ENCODE measurements at places on chromosomes 7 and 10. TPM values are rescaled to one million over a fixed set of nuclear protein-coding genes. Genes with fewer than 3 reads are reported as not detected.

DNA sequence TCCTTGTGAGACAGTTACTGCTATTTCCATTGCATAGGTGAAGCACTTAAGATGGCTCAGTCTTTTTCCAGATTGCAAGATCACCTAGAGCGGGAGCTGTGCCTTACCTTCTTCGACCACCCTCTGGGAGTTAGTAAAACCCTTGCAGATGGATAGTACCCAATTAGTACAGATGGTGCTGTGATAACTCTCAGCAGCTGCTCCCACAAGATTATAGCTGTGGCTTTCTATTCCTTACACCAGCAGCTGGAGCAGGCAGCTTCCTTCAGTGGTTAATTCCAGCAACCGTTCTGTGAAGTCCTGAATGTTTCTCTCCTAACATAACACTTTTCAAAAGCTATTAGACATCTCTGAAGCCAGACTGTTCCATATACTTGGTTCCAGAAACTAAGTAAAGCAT is 796.8 kb downstream of the XPNPEP1 start:
- no peak for DNase-seq

- DNase-seq = no peak
These were observed 15.7 kb upstream of the PRKAR1B start for GRCh38 chr7:742791-743190.

GRCh38 chr10:120793088-120793487 is 58.1 kb upstream of the WDR11 start:
- DNase-seq = no peak

GRCh38 chr10:75143353-75143752 is 31.9 kb downstream of the SAMD8 start:
- no peak for DNase-seq

GRCh38 chr10:82335831-82336230 is 460.8 kb downstream of the NRG3 start:
- no peak for DNase-seq

- no peak for DNase-seq
These were observed 26.5 kb upstream of the NRG3 start for GRCh38 chr10:81848514-81848913.

DNA sequence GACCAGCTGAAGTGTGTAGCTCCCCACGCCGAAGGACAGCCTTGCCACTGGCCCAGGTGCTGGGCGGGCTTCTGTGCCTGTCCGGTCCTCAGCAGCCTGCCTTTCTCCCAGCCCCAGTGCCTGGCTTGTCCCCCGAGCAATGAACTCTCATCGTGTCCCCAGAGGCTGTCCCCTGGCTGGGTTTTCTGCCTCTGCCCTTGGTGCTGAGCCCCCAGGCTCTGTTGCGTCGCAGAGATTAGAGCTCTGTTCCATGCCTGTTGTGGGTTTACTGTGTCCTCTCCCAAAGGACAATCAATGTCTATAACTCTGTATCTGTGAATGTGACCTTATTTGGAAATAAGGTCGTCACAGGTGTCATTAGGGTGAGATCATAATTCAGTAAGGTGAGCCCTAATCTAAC is 226.1 kb upstream of the SHH start:
- no peak for DNase-seq

- no peak for DNase-seq
These were observed 2.2 kb downstream of the ZDHHC4 start for GRCh38 chr7:6579446-6579845.

DNA sequence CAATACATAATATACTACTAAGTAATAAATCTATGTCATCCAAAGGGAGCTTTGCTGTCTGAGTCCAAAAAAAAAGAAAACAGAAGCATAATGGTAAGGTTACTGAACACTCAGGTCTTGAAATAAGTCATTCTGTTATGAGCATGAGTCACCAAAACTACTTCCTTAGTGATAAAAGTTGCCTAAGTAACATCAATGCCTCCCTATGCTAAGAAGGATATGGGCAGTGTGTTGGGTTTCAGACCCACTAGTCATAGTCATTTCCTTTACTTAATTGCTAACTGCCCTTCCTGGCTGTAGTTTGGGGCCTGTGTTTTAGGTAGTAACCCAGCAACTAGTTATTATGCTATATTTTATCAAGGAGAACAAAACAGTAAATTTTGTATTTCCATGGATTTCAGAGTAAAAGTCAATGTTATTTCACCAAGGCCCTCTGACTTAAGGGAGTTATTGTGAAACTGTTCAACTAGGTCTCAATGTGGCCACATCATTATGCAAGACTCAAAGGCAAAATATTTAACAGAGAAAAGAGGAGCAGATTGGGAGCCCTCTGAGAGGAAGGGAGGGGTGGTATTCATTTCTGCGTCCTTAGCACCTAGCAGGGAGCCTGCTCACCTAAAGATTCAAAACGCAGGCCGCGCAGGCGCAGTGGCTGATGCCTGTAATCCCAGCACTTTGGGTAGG is 11.7 kb upstream of the VIM start:
- no peak for DNase-seq

GRCh38 chr7:3673524-3673923 is 372.5 kb downstream of the SDK1 start:
- no peak for DNase-seq

DNA sequence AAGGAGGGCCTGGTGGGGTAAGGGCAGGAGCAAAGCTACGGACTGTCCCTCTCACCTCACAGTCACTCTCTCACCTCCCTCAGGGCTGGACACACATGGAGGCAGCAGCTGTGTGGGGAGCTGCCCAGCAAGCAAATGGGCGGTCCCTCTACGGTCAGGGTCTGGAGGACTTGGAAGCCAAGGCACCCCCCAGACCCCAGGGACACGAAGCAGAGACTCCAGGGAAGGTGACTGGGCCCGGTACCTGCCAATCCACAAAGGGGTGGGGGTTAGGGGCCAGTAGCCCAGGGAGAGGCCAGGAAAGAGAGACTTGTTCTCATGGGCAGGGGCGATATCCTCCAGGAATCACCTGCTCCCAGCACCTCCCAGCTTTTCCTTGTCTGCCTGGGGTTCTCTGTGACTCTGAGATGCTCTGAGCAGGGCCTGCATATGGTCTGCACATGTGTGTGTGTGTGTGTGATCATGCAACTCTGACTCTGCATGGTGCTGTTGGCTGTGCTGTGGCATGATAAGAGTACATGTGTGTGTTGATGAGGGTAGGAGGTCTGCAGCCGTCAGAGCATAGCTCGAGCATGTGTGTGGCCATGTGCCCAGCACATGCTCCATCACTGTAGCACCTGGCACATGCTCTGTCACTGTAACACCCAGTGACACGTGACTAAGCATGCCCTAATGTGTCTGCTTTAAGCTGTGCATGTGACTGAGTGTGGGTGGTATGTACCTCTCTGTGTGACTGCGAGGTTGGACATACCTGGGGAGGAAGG is 4.6 kb upstream of the LDB3 start:
- DNase-seq = no peak

Gene MSMB
- total RNA-seq = not detected

Gene OR9A4
- not detected for total RNA-seq

Gene RNF133
- not detected for total RNA-seq

Gene TEX36
- not detected for total RNA-seq
